Kasumi-1 (cell line): ENCODE measurements at places on chromosomes 6 and 20.

- DNase-seq: no peak
Observed at GRCh38 chr20:53181866-53182376, 209.8 kb downstream of the TSHZ2 start.

DNA sequence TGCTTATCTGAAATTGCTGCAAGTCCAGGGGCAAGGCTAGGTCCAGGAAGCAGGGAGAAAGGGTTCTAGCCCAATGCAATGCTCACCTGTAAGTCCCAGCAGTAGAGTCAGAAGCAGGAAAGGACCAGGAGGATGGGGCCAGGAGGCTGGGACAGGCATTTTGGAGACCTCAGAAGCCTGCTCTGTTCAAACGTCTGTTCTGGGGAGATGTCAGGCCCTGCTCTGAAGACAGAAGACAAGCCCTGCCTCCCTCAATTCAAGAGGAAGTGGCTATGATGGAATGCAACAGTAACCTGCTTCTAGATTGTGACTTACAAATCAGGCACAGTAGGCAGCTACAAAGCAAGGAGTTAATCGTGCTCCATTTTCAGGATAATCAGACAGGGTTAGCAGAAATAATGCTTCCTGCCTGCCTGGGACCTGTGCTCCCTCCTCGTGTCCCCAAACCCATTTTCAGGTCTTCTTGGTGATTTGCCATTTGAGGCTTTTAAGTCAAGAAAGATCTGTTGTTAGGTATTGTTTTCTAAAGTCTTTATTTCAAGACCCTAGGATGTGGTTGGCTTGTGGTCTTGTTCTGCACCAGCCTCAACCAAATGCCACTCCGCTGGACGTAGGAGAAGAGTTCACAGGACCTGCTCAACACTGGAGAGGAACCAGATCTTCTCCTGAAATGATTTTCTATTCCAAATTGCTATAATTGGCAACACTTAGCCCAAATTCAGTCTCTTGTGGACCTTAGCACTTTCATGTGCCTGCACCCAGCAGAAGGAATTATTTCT, at the start of gene SIRPG:
TSS of gene SIRPG (minus strand) at position 224 of the 779 bp plus-strand sequence. CDS start at position 159, 65 bp downstream.
- DNase-seq: peak; percentile 35

DNA sequence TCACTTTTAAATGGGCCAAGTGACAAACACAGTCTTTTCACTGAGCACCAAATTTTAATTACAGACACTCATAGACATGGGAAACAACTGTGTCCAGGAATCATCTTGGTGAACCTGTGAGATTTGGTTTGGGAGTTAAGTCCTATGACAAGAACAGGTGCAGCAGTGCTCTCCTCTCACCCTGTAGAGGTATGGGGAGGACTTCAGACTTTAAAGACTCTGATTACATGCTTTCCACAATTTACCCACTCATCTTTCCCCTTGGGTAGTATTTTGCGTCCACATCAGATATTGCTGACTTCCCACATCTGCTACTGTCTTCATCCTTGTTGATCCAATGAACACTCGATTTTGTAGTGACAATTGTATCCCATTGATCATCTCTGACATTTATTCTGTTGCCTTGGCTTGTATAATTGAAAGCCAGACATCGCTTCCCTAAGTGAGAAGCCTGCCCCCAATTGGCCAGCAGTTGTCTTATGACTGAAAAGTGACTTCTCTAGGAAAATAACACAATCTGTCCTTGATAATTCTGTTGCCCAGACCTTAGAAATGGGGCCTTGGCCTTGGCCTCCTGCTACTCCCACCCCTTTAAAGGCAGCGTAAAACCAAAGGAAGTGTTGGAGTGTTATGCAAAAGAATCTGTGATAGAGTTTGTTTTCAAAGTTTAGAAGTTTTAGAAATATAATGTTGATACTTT, 40.0 kb downstream of the TXLNB start:
- DNase-seq: no peak

DNA sequence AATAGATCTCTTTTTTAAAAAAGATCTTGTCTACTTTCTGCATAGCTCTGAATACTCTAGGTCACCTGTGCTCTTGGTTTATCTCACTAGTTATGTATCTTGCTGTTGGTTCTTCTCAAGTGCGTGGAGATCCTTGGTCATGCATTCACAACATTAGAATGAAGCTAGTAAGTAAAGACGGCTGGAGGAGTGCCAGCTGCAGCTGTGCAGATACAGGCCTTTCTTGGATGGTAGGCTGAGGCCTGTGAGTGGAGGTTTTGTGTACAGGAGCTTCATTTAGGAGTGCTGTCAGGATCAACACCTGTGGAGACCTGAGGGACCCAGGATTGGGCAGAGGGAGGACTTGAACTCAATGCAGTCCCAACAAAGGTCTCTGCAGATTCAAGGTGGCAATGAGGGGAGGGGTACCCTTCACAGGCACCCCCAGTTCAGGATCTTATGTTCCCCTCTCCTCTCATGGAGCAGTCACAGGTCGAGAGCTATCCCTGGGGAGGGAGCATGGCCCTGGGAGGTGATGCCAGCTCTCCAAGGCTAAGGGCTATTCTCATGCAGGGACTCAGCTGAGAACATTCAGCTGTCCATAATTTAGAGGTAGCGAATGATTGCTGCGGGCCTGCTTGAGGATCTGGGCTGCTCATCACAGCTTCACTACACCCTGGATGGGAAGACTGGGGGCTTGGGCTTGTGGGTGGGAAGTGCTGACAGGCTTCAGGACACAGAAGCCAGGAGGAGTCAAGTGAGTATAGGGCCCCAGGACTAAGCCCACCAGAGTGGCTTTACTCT, 98.9 kb upstream of the ENPP5 start:
- DNase-seq: no peak

- no peak for DNase-seq
Observed at GRCh38 chr6:161273274-161273751, 548 bp downstream of the AGPAT4 start.

GRCh38 chr6:39059496-39060310, 11.1 kb downstream of the GLP1R start:
- no peak for DNase-seq

DNA sequence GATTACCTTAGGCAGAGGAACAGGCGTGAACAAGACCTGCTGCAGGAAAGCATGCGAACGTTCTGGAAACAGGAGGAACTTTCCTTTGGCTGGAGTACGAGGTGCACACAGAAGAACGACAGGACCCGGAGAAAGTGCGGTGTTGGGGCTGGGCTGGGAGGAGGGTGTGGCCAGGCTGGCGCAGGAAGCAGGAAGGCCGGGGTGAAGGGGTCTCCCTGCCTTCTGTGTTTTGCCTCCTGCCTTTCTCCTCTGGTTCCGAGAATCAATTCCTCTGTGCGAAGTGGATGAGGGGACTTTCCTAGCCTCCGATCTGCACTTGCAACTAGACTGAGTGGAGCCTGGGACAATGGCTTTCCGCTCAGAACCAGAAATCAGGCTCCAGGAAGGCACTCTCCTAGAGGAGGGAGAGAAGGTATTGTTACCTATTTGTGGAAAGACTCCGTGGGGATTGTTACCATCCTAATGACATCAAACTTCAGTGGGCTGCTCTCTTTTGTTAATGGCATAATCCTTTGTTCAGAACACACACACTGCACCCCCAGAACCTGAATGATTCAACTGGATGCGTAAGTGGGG, 22.9 kb upstream of the PLEKHG1 start:
- DNase-seq: no peak

- no peak for DNase-seq
Observed at GRCh38 chr6:34025861-34026260, 120.0 kb downstream of the GRM4 start.

GRCh38 chr20:23337312-23337711, 13.3 kb upstream of the NXT1 start:
- DNase-seq: no peak

DNA sequence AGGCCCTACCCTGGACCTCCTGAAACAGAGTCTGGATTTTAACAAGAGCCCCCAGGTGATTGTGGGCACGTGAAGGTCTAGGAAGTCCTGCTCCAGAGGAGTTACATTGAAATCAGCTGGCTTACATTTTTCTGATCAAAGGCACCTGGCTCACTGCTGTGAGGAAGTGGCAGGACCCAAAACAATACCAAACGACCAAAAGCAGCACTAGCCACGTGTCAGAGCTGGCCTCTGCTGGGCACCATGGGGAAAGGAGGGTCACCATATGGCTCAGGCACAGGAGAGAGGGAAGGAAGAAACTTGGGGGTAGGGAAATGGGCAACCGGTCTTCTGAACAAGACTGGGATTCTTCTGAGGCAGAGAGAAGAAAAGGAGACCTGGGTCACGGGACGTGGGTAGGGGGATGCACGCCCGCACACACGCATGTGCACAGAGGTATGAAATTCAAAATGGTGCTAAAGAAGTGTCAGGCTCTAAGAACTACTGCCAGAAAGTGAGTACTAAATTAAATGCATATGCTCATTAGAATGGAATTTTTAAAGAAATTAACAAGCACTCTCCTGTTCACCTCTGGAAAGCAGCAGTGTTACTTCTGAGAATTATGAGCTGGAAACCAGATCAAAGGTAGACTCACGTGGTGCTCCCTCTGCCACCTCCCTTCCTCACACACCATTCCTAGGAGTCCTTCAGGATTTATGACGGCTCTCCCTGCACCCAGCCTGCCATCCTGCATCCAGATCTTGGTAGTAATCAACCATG, 113.6 kb downstream of the TRERF1 start:
- no peak for DNase-seq

- DNase-seq: no peak
Observed at GRCh38 chr6:117592983-117593759, 9.1 kb downstream of the GOPC start.

DNA sequence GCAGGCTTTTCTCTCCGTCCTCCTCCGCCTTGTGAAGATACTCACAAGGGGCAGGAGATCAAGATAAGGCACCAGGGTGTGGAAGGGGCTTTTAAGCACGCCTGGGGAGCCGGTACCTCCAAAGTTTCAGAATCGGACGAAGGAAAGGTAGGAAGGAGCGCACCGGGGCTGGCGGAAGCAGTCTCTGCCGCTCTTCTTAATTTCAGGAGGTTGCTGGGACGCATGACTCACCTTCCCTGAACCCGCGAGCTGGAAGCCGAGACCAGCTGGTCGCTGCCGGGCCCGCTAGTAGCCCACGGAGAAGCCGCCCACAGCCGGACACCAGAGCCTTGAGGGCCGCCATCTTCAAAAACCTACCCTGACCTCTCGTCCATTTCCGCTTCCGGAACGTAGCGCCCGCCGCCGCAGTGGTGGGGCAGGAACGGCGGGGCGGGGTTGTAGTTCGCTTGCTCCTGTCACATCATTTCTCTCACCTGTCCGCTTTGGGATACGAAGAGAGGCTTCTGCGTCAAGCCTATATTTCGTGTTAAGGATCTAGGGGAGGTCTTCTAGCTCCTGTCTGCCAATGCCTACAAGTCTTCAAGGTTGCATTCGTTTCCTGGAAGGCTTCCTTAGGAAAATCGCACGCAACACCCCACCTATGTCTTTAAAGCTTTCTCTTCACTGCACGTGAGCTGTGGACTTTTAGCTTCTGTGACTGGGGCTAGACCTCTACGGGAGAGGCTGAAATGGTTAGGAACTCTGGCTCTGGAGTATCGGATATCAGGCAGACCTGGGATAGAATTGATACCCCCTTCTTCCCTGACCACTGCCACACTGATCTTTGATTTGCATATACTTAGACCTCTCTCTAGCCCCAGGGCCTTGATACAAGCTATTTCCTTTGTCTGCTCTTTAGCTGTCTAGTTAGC, at the start of gene MRPS18A:
TSS of gene MRPS18A (minus strand) at position 355 of the 911 bp plus-strand sequence. CDS start at position 343, 12 bp downstream.
- DNase-seq: peak; percentile 48

DNA sequence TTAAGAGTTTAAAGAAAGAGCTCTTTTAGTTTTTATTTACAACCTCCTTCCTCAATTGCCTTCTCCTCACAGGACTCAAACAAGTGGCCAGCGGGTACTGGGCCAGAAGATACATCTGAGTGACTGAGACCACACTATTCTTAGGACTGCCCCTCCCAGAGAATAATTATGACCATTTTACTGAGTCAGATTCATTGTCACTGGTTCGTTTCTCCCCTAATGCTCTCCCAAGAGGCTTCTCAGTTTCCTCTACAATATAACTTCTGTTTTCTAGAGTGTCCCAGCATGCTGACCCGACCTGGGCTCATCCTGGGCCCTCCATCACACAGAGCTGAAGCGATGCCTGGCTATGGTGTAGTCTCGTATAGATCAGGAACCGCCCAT, 279.9 kb downstream of the CD83 start:
- no peak for DNase-seq

- DNase-seq: no peak
Observed at GRCh38 chr6:143195349-143195845, 134.7 kb downstream of the AIG1 start.

DNA sequence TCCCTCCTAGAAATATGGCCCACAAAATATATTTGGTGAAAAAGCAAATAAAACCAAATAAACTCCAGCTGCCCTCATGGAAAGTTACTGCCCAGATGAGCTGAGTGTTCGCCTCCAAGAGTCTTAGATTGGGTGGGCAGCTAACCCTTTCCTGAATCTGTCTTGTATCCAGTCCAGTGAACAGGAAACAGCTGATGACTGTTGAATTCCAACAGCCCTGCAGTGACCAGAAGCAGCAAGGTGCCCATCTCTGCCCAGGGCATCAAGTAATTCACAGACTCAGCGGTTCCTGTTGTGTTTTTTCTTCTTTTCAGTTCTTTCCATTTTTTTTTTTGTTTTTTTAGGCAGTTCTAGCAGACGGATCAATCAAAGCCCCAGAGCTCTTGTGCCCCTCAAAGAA, 199.2 kb downstream of the UBE3D start:
- no peak for DNase-seq

- no peak for DNase-seq
Observed at GRCh38 chr20:34922654-34923381, 32.8 kb downstream of the GSS start.

- no peak for DNase-seq
Observed at GRCh38 chr6:158279615-158280014, 32.6 kb upstream of the TULP4 start.

GRCh38 chr6:98985391-98985790, 37.6 kb upstream of the FBXL4 start:
- no peak for DNase-seq

GRCh38 chr6:74720923-74721322, 484.9 kb downstream of the COL12A1 start:
- DNase-seq: no peak

GRCh38 chr20:33475381-33476152, 14.3 kb upstream of the CBFA2T2 start:
- DNase-seq: no peak

- DNase-seq: no peak
Observed at GRCh38 chr6:28182255-28182654, 40.6 kb downstream of the ZKSCAN8 start.
